ENCODE measurements at places on chromosomes 11 and 22.
A peak's percentile ranks its signal among the peaks of the same experiment; 100 is the strongest.

GRCh38 chr11:36193290-36193619, 96.0 kb downstream of the COMMD9 start:
- no peak for DNase-seq

GRCh38 chr11:62721994-62722393, 5.3 kb downstream of the HNRNPUL2 start:
- DNase-seq: peak; percentile 41

GRCh38 chr11:48007677-48008076, 27.3 kb downstream of the PTPRJ start:
- DNase-seq: peak; percentile 80

GRCh38 chr11:103586756-103587155, 449.7 kb upstream of the DDI1 start:
- no peak for DNase-seq

DNA sequence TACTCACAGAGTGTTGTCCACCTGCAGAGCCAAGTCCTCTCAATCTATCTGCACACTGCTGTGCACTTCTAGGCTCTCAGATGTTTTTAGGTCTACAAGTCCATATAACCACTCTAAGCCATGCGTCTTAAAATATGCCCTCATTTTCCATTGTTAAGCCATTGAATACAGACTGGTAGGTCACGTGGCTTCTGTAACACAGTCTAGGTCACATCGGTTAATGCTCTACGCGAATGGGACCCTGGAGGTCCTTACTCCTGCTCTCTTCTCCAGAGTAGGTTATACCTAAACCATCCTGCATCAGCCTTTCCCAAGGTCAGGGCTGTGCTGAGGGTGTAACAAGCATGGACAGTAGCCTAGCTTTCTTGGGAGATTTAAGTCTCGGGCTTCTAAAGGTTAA, 819 bp downstream of the JAML start:
- no peak for DNase-seq

DNA sequence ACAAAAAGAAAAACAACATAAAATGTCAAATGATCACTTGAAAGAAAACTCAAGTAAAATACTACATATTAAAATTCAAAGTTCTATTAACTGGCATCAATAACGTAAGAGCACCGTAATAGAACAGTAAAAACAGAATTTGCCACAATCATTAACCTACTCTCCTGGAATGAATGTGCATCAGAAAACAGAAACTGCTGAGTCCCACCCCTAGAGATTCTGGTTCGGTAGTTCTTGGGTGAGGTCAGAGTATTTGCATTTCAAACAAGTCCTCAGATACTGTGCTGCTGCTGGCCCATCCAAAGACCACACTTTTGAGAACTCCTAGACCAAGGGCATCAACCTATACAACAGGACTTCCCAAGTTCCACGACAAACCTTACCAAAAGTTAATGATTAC, 23.5 kb downstream of the PITPNB start:
- no peak for DNase-seq

DNA sequence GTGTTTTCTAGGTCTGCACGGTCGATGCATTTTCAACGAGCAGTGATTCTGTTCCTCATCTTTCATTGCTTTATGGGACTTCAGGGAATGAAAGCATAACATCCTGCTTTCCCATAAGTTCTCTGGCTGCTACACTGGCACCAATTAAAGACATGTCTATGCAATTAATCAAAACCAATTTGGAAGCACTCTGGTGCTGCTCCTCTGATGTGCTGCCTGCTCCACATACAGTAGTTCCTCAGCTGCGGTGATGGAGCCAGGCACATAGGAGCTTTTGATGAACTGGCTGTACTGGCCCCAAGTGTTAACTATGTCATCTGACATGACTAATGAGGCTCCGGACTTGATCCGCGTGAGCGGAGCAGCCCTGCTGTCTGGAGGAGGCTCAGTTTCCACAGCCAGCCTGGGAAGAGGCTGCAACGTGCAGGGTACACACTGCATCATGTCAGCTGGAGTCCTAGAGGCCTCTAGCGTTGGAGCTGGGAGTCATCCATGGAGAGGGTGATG, 29.8 kb downstream of the GVQW3 start:
- no peak for DNase-seq

DNA sequence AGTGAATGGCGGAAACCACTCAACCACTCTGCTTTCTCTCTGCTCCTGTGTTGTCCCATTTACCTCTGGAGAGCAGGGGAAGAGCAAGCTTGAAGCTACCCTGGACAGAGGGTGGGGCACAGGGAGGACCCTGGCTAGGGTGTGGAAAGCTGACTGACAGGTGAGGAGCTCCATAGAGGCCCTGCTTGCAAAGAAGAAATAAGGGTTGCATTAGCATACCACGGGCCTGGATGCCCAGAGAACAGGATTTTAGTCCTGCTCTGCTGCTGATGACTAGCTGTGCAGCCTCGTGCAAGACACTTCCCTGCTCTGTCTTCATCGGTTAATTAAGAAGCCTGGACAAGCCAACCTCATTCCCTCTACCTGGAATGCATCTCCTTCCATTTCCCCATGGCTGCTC, 135.0 kb downstream of the BUD13 start:
- no peak for DNase-seq

DNA sequence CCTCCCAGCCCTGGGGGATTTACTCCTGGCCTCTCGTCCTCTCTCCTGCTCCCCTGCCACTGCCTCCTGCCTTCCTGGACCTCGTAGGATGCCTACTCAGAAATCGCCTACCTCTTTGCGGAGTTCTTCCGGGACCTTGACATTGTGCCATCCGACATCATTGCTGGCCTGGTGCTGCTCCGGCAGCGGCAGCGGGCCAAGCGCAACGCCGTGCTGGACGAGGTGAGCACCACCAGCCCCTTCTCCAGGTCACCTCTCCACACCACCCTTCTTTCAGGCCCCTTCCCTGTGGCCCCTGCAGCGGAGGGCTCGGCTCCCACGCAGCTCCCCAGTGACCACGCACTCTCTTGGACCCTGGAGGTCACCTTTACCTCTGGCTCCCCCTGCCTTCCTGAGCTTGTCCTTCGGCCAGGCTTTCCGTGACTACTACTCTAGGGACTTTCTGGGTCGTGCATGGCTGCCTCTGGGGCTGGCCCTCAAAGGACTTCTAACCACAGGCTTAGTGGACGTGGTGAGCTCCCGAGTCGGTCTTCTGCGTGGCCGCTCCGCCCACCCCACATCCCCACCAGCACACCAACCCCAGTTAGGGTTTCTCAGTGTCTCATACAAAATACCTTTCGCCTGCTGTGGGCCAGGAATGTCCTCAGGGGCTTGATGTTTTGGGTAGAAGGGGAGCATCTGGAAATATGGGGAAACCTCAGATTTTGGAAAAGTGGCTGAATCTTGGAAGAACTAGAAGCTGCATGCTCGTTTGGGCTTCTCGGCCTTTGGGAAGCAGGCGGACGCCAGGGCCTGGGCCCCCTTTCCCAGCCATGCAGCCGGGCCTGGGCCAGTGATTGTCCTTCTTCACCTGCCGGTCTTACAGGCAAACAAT, 24.1 kb upstream of the MYRF start:
- DNase-seq: no peak

DNA sequence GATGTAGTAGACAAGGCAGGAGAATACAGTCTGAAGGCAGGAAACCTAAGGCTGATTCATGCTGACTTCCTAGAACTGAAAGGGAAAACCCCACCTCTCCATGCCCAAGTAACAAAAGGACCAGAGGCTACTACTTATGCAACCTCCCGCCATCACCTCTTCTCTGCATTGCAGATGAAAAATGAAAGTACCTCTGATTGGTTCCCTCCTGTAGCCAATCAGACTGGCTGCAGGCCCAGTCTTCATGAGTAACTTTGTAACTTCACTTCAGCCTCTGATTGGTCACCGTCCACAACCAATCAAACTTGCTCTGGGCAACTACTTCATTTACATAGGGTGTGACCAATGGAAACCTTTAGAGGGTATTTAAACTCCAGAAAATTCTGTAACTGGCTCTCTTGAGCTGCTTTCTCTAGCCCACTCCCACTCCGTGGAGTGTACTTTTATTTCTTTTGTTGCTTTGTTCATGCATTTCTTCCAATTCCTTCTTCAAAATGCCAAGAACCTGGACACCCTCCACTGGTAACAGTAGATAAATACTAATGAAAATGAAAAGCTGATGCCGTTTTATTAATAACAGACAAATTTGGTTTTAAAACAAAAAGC, 5.2 kb upstream of the MAP6 start:
- peak; percentile 65 for DNase-seq

DNA sequence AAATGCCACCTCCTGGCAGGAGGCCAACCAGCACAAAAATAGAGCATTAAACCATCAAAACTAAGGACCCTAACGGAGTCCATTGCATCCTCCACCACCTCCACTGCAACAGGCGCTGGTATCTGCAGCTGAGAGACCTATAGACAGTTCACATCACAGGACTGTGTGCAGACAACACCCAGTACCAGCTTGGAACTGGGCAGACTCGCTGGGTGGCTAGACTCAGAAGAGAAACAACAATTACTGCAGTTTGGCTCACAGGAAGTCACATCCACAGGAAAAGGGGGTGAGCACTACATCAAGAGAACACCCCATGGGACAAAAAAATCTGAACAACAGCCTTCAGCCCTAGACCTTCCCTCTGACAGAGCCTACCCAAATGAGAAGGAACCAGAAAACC, 11.6 kb upstream of the TMEM45B start:
- DNase-seq: no peak

DNA sequence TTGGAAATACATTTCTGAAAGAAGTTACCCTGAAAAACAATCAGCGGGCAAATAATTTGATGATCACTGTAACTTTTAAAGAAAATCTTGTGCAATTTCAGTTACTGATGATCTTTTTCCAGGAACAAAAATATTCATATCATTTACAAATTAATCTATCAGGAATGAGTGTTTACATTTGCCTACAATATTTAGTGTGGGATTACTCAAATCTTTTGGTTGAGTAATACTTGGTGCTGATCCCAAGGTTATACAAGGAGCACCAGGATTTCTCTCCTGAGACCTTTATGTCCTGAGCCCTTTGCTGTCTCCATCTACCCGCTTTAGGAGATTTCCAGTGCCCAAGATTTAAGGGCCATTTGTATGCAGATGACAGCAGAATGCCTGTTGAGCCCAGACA, 116.1 kb downstream of the ATXN10 start:
- no peak for DNase-seq

GRCh38 chr11:64866173-64866491, 12.3 kb downstream of the EHD1 start:
- no peak for DNase-seq

DNA sequence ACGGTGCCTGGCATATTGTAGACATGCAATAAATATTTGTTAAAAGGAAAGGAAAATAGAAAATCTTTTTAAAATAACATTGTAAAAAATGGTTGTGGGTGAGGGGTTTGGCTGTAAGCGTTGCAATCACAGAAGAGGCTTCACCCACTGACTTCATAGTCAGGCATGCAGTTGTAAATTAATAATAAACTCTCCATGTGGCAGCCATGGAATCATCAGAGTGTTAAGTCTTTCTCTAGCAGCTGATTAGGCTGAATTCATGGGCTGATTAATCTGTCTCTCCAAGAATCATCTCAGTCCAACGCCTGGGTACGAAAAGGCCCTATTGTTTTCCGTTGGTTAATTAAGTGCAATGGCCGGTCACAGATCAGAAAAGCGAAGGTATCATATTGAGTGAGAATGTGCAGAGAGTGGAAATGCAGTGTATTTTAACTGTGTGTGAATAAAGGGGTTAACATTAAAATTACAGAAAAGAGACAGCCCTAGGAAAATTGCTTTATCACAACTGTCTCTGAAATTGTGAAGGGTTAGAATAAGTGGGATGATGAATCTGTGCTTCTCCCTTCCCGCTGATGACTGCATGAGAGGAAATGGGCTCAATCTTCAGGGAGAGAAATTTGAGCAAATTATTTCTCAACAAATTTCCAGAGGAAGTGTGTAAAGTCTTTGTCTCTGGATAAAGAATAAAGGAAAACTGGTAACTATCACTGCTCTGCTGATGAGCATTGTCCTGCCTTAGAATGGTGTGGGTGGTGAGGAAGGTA, 269.0 kb downstream of the FAM76B start:
- DNase-seq: no peak

DNA sequence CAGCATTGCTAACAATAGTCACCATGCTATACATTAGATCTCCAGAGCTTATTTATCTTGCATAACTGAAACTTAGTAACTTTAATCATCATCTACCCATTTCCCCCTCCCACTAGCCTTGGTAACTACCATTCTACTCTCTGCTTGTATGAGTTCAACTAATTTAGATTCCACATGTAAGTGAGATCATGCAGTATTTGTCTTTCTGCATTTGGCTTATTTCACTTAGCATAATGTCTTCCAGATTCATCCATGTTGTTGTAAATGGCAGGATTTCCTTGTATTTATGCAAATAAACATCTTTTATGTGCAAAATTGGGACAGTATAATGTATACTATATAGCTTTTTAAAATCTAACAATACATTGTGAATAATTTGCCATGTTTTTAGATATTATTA, 66.0 kb upstream of the ZBED5 start:
- DNase-seq: no peak

GRCh38 chr11:15258433-15259165, 143.9 kb downstream of the INSC start:
- peak; percentile 10 for DNase-seq

DNA sequence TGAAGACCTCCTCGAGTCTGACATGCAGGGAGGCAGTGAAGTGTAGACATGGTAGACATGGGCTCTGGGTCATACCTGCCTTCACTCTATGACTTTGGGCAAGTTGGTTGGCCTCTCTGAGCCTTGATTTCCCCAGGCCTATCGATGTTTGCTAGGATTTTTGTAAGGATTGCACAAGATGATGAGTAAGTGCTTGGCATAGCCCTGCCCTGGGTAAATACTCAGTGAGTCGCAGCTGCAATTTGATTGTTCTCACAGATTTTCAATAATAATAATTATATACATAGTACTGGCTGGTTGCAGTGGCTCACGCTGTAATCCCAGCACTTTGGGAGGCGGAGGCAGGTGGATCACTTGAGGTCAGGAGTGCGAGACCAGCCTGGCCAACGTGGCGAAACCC, 18.1 kb downstream of the MCM5 start:
- DNase-seq: no peak

DNA sequence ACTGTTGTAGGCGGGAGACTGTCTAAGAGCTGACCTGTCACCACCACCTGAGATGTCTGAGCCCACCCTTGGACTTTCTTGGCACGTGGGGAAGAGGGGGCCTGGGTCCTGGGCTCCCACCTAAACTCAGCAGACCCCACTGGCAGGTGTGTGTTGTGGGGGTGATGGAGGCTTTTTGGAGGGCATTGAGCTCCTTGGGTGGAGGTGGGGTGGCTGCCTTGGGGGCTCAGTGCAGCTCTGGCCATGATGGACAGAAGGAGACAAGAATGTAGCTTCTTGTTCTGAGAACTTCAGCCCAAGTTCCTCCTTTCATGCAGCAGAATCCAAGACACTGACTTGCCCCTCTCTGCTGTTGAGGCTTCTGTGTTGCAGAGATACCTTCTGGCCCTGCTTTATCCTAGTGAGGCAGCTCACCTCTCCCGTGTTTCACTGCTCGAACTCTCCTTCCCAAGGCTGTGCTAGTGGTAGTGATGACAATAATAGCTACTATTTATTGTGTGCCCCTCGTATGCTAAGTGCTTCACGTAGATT, 116.6 kb upstream of the OR4B1 start:
- DNase-seq: no peak

All from MV-4-11 (cell line).